Stimulated activated CD4-positive, alpha-beta T cell treated with anti-CD3 and anti-CD28 coated beads, Interleukin-1b, Interleukin-23, amount 100 ng/mL, for 1 hour (primary cell): ENCODE measurements at places on chromosomes 5 and 9.

- DNase-seq: no peak
Measured at GRCh38 chr9:69237702-69238295, 63.7 kb downstream of the TJP2 start.

GRCh38 chr9:89311346-89312221 lies 589 bp downstream of the CKS2 start:
- no peak for DNase-seq

DNA sequence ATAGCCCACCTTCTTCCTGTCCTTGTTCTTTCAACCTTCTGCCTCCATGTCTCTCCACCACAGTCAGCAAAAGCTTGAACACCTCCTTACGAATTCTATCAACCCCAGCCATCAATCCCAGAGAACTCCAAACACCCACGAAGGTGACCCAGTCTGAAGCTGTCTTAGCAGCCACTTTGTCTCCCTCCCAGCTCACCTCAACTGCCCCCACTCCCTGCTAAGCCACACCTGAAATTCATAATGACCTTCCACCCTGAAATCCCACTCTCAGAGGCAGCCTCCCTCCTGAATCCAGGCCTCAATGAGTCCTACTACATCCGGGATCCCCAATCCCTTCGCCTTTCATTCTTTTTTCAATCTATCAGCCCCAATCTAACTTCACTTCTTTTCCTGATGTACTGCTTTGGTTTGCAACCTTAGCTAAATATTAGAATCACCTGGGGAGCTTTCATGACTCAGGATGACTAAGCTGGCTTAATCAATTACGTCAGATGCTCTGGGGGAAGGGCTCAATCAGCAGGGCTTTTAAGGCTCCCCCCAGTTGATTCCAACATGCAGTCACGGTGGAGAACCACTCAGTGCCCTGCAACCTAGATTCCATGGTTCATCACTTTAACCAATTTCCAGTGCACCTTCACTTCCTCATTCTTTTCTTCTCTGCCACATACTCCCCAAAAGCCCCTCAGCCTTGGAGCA lies 32.2 kb downstream of the BHMT start:
- no peak for DNase-seq

GRCh38 chr5:107670087-107670931 lies 428 bp downstream of the EFNA5 start:
- no peak for DNase-seq

DNA sequence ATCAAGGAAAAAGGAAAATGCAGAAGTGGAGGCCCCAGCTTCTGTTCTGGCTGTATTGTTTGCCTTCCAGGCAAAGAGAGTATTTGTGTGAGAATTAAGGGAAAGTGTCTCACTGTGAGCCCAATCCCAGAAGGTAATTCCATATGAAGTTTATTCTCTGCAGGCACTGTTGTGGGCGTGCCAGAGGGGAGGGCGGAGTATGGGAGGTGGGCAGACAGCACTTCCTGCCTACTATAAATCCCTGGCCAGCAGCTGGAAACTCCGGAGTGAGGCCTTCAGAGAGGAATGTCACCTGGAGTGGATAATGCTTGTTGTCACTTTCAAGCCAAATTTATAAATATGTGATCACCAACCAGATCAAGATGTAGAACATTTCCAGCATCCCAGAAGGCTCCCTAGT lies 209.5 kb downstream of the ARHGAP26 start:
- DNase-seq: no peak

DNA sequence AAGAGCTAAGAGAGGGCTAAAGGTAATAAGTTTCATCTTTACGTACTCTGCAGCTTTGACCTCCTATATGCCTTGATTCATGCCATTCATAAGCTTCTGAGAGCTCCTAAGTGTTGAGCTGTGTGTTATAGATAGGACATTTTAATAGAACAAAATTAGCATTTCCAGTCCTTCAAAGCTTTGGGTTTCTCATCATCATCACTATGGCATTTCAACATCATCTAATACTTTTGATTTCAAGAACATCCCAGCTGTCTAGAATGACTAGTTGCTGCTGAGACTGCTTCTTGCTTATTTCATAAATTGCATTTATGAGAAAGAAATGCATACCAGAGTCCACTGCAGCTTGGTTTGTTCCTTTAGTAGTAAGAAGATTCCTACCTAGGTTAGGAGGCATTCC lies 201.7 kb downstream of the SGCD start:
- no peak for DNase-seq

GRCh38 chr5:39587675-39588074 lies 162.9 kb upstream of the DAB2 start:
- DNase-seq: no peak

GRCh38 chr5:1490376-1490775 lies 33.4 kb downstream of the LPCAT1 start:
- no peak for DNase-seq

- no peak for DNase-seq
Measured at GRCh38 chr9:72210522-72210921, 61.3 kb downstream of the GDA start.

DNA sequence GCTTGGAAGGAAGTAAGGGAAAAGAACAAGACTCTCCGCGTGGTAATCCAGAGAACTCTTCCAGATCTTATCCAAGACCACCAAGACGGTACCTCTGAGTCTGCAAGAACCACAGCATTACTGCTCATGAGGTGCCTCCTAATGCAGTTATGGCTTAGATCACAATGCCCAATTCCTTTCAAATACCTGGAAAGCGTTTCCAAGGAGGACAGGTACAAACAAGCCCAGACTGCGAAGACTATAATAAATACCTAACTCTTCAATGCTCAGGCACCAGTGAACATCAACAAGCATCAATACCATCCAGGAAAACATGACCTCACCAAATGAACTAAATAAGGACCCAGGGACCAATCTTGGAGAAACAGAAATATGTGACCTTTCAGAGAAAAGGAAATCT lies 325.5 kb downstream of the CWC27 start:
- no peak for DNase-seq

- no peak for DNase-seq
Measured at GRCh38 chr5:157066080-157066479, 7.2 kb upstream of the HAVCR1 start.

- no peak for DNase-seq
Measured at GRCh38 chr9:34552986-34553385, 30.2 kb upstream of the ENHO start.

DNA sequence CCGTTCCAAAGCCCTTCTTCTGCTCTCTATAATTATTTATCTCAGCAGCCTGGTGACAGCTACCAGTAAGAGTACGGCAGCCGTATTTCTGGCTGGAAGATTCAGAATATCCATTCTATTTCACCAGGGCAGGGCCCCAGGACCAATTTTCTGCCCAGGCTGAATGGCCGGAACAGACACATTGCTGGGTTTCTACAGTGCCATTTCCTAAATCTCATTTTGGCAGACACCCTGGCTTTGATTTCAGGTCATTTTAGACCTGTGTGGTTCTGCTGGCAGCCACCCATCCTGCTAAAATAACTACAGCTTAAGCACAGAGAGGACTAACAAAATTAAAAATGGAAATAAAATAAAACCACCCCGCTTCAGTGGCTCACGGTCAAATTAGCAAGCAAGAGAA lies 95.0 kb downstream of the CRB2 start:
- no peak for DNase-seq

DNA sequence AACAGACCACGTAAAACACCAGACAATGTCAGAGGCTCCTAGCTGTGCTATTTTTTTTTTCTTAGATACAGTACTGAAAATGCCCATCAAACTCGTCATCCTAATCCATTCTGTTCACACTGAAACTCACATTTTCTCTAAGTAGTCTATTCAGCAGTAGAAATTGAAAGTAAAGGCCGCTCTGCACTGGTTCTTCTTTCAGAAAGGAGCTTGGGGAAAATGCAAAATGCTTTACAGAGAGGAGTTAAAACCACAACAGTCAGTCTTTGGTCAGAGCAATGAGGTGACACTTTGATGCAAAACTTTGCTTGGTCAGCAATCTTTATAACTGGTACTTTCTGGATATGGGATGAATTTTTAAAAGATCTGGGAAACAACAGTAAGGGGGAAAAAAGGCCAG lies 43.8 kb upstream of the SUSD1 start:
- DNase-seq: no peak

GRCh38 chr9:21491756-21492155 lies 9.6 kb upstream of the IFNE start:
- no peak for DNase-seq

- peak; percentile 63 for DNase-seq
Measured at GRCh38 chr9:92954049-92954861, 6.9 kb downstream of the FGD3 start.

DNA sequence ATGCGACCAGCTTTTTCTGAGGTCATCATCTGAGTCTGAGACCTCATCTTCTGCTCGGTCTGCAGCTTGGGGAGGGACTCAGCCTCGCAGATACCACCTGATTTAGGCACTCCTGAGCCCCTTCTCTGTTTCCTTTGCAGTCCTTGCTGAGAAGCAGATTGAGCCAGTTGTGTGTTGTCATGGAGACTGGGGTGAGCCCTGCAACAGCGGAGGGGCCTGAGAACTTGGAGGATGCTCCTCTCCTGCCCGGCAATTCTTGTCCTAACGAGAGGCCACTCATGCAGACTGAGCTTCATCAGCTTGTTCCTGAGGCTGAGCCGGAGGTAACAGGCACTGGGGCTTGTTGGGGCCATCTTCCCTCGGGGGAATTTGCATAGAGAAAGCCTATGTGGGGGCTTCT lies 19.2 kb downstream of the TEX53 start:
- no peak for DNase-seq

DNA sequence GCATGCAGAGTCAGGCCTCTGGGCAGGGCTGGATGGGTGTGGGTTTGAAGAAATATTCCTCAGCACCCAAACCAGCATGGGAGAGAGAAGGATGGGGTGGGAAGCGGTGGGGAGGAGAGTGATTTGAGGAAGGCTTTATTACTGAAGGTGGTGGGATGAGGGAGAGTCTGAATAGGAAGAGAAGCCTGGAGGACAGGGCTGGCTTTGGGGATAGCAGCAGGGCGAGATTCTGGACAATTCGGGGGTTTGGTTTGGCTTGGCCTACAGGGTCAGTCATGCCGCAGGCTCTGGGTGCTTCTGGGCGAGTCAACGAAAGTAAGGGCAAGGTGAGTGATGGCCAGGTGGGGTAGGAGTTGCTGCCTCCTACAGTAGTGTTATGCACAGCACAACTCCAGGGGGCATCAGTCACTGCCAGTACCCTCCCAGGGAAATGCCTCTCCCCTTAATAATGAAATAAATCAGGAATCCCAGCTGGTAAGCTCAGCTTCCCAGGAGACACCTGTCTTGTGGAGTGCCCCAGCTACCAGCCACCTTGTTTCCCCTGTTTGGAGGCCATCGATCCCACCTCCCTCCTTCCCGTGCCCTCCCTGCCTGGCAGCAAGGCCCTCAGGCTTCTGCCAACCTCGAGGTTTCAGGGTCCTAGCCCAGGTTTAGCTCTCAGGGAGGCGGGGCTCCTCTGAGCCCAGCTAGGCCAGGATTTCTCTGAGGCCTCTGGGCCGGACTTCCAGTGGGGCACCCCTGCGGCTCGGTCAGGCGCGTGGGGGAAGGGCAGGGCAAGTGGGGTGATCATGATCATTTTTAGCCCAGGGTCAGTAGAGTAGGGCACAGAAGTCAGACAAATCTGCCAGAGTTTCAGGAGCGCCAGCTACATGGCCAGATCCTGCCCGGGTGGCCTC lies 741 bp upstream of the NKX2-5 start:
- DNase-seq: no peak

DNA sequence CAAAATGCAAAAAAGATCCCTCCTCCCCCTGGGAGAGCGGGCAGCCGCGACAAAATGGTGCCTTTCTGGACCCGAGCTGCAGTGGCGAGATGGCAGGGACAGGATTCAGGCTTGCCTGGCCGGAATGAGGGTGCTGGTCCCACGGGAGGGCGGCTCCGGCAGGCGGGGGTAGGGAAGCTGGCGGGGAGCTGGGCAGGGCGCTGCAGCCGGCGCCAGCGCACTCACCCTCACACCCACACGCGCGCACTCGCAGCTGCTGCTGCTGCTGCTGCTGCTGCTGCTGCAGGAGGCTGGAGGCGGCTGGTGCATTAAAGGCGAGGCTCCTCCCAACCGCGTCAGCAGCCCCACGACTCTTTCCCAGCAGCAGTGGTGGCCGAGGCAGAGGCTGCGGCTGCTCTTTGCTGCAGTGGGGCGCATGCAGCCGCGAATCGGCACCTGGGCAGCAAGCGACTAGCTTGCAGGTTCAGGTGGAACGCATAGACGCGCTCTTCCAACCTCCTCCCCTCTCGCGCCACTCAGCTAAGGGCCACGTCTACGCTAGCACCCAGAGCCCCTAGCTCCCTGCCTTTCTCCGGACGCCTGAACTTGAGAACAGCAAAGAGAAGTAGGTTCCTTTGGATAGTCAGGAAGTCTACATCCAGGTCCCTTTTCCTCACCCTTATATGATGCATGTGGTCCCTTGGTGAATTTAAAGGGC lies at the start of gene PPP2R2B:
TSS of gene PPP2R2B (minus strand) at position 282 of the 697 bp plus-strand sequence.
- DNase-seq: peak; percentile 21

GRCh38 chr9:35000535-35001284 lies 11.2 kb downstream of the DNAJB5 start:
- no peak for DNase-seq

DNA sequence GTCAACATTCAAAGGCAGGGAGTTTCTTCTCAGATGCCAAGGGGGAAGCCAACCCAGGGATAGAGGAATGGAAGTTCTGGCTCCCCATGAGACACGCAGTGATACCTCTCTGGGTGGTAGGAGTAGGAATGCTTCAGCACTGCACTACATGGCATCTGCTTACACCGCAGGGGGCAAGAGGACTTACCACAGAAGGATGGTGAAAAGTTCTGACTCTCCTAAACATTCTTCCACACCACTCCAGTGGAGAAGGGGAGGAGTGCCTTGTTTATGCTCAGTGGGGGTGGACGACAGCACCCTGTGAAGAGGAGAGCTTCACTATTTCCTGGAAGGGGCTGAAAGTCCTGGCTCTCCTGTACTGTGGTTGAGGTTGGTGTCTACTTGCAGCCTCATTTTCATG lies 1011.3 kb upstream of the WWC1 start:
- no peak for DNase-seq
